ENCODE measurements at places on chromosomes 1 and 21. TPM values are rescaled to one million over a fixed set of nuclear protein-coding genes. Genes with fewer than 3 reads are reported as not detected.

S100A4 gene
- 1,522 TPM for total RNA-seq

RASAL2 gene
- 18.6 TPM for total RNA-seq

ARHGAP30 gene
- total RNA-seq, result 0.07 TPM

PRRC2C gene
- 74.2 TPM for total RNA-seq

SH2D2A gene
- 2.1 TPM for total RNA-seq

RGS4 gene
- 0.08 TPM for total RNA-seq

BLACAT1 gene
- total RNA-seq, result 0.05 TPM

SPAG17 gene
- not detected for total RNA-seq

DCST1 gene
- total RNA-seq, result not detected

FAM78B gene
- total RNA-seq, result 0.31 TPM

ZSCAN20 gene
- total RNA-seq, result 2.1 TPM

ETV3L gene
- total RNA-seq, result not detected

PFKFB2 gene
- total RNA-seq, result 6.4 TPM

NKAIN1 gene
- 1.1 TPM for total RNA-seq

RPL22 gene
- 335 TPM for total RNA-seq

TNFAIP8L2 gene
- total RNA-seq, result not detected

UBIAD1 gene
- total RNA-seq, result 16.3 TPM

A3GALT2 gene
- not detected for total RNA-seq

TMEM269 gene
- 0.18 TPM for total RNA-seq

HSD3B2 gene
- not detected for total RNA-seq

FALEC gene
- total RNA-seq, result not detected

LCE6A gene
- total RNA-seq, result not detected

FCRL3 gene
- not detected for total RNA-seq

RIMS3 gene
- 0.46 TPM for total RNA-seq

TMEM51 gene
- 41.6 TPM for total RNA-seq

CXADR gene
- total RNA-seq, result 12.0 TPM

TMEM52 gene
- total RNA-seq, result 0.39 TPM

SPRR1A gene
- not detected for total RNA-seq

TMCO2 gene
- total RNA-seq, result not detected

LCA5L gene
- 1.8 TPM for total RNA-seq

CR1L gene
- total RNA-seq, result not detected

FAAH gene
- total RNA-seq, result 0.77 TPM

RXFP4 gene
- not detected for total RNA-seq

RNF187 gene
- 55.9 TPM for total RNA-seq

RORC gene
- total RNA-seq, result not detected

BMP8A gene
- not detected for total RNA-seq

FOXO6 gene
- total RNA-seq, result 0.91 TPM

SYDE2 gene
- total RNA-seq, result 0.31 TPM

GREM2 gene
- total RNA-seq, result 0.22 TPM

FAM163A gene
- not detected for total RNA-seq

GJA5 gene
- total RNA-seq, result not detected

TSPEAR gene
- total RNA-seq, result not detected

C1QB gene
- total RNA-seq, result not detected

PPFIA4 gene
- 0.38 TPM for total RNA-seq

SHE gene
- 0.05 TPM for total RNA-seq

KRTAP21-1 gene
- total RNA-seq, result not detected

VSIG8 gene
- total RNA-seq, result 0.07 TPM

PTPRC gene
- total RNA-seq, result not detected

ZBTB17 gene
- 12.0 TPM for total RNA-seq

NBPF6 gene
- total RNA-seq, result not detected
